SJCRH30 (cell line): ENCODE measurements at places on chromosomes 16 and 17.

GRCh38 chr16:29820730-29821642, 724 bp downstream of the MVP start:
- no peak for DNase-seq

GRCh38 chr17:77440560-77440981, 299.8 kb downstream of the SEC14L1 start:
- peak; percentile 92 for DNase-seq

- no peak for DNase-seq
These were observed 58.2 kb upstream of the ENPP7 start for GRCh38 chr17:79672496-79672895.

GRCh38 chr17:50640686-50641351, 6.1 kb downstream of the ABCC3 start:
- DNase-seq: peak; percentile 68

DNA sequence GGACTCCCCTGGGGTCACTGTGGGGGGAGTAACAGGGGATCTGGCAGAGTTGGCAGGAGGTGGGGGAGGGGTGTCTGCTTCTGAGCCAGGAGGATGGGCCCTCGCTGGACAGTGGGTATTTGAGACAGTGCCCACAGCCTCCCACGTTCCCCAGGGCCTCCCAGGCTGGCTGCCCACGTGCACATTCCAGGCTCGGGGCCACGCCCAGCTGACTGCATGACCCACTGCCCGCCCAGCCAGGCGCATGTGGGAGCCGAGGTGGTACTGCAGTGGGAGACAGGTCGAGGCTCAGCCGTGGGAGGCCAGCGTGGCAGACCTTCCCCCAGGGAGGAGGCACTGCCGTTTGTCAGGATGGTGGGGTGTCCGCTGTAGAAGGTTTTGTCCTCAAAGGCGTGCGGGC, 38.8 kb downstream of the BAHCC1 start:
- DNase-seq: no peak

DNA sequence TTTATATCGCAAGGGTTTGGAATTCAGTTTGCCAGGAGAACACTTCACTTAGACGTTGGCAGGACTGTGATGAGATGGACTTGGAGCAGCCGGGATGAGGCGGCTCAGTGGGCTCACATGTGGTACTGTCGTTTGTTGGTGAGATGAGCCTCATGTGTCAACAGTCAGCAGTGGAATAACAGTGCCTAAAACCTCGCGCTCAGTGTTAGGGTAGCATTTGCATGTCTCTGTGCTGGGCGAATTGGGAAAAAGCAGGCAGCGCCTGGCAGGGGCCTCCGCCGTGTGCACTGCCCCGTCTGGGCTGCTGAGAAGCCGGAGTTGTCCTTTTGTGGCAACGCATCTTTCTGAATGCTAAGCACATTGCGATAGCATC, 49.7 kb downstream of the CRISPLD2 start:
- no peak for DNase-seq

DNA sequence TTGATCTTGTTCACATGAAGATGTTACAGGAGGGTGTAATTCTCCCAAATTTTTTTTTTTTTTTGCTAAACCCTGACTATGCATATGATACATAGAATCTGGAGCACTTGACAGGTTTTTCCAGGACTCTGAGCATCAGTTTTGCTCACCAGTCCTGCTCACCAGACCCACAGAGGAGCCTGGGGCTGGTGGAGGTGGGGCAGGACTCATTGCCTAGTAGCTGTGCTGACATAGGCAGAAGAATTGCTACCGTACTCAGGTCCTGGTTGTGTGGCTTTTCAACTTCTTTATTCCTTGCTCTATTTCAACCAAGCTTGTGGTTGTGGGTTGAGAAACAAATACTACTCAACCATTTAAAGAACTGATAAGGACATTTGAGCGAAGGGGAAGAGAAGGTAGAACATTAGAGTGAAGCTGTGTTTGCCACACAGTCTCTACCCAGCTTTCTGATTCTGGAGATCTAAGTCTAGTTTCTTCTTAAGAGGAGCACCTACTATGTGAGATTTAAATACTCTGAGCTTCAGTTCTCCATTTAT, 212.4 kb downstream of the UTP18 start:
- DNase-seq: no peak

DNA sequence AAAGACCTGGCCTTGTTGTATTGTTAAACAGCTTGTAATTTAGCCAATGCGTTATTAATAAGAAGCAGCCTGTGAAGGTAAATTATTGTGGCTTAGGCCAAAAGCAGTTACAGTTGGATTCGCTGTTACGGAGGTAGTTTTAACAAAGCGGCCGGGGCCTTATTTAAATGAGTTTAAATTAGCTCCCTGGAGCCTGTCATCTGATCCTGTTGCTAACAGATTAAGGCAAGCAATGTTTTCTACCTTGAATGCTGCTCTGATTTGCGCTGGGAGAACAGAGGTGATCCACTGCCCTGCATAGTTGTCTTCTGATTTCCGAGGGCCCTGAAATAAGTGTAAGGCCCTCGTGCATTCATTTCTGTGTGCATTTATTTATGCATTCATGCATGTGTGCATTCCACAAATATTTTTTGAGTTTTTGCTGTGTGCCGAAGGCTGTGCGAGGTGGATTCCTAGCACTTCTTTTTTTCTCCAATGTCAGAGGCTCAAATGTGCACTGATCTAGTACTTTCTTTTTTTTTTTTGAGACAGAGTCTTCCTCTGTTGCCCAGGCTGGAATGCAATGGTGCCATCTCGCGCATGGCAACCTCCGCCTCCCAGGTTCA, 10.9 kb downstream of the SEC14L5 start:
- no peak for DNase-seq

GRCh38 chr17:5677620-5678019, 93.3 kb upstream of the NLRP1 start:
- DNase-seq: no peak

DNA sequence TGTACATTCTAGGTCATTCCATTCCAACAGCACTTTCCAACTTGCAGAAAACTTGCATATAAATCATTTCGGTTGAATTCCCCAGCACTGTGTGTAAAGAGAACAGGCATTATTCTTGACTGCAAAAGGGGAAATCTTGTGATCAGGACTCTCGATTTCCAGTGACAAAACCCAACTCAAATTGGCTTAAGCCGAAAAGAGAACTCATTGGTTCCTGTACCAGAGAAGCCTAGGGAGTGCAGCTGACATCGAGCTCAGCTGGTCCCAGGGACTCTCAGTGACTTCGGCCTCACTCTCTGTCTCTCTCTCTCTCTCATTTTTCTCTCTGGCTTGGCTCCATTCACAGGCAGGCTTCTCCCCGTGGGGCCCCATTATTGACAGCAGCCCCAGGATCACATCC, 30.7 kb downstream of the CD300LF start:
- no peak for DNase-seq

DNA sequence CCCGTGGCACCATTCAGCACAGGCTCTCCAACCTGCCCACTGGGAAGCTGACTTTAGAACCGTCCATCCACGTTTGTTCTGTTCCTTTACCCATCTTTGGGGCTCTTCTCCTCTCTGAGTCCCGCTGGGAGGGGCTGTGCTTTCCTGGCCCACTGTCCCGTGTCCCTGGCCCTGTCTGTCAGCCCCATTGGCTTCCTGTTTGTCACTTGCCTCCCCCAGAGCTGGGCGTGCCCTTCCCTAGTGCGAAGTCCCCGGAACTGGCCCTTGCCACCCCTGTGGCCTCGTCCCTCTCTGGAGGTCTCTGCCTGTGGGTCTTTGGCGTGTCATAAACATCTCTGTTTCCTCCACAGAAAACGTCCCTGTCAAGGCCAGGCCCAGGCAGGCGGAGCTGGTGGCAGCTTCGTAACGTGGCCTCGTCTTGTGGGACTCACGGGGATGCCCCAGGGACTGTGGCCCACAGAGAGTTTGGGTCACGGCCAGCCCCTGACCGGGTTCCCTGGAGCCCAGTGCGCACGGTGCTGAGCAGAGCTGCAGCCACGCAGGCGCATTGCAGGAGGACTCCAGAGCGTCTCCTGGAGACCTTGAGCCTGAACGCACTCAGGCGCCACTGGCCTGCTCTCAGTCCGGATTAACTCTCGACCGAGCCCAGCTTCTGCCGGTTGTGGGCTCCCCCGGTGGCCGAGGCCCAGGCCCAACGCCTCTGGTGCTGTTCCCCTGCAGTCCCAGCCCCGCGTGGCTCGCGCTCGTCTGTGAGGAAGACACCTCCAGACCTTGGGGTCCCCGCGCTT, 7.3 kb downstream of the CHMP6 start:
- no peak for DNase-seq

- DNase-seq: no peak
These were observed 131.8 kb downstream of the IRX5 start for GRCh38 chr16:55062442-55062841.

GRCh38 chr16:84079664-84080063, 37.1 kb upstream of the SLC38A8 start:
- no peak for DNase-seq

DNA sequence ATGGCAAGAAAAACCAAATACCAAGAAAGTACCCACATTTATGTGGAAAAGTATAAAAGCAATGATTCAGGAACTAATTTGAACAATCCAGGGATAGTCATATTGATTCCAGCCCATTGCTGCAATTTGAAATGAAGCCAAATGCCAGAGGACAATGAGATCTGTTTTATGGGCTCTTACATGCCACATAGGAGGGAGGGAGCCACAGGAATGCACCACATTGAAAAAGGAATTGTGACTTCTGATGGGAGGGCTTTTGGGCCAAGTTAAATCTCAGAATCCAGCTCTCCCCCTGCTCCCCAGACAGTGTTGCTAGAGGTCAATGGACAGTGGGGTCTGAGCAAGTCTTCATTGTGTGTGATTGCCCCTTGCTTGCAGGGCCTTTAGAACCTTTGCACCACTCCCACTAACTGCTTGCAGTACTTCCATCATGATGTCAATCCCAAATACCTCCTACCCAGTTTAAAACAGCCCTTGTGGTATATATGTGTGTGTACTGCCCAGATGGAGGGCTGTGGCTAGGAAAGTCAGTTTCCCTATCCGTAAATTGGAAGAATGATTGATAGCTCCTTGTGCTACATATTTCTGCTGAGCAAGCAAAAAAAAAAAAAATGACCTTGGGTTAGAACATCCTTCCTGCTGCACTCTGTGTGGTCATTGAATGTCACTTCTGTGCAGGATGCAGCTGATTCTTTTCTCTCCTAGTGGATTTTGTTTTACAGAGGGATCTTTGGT, 406.8 kb downstream of the UTP18 start:
- DNase-seq: no peak

DNA sequence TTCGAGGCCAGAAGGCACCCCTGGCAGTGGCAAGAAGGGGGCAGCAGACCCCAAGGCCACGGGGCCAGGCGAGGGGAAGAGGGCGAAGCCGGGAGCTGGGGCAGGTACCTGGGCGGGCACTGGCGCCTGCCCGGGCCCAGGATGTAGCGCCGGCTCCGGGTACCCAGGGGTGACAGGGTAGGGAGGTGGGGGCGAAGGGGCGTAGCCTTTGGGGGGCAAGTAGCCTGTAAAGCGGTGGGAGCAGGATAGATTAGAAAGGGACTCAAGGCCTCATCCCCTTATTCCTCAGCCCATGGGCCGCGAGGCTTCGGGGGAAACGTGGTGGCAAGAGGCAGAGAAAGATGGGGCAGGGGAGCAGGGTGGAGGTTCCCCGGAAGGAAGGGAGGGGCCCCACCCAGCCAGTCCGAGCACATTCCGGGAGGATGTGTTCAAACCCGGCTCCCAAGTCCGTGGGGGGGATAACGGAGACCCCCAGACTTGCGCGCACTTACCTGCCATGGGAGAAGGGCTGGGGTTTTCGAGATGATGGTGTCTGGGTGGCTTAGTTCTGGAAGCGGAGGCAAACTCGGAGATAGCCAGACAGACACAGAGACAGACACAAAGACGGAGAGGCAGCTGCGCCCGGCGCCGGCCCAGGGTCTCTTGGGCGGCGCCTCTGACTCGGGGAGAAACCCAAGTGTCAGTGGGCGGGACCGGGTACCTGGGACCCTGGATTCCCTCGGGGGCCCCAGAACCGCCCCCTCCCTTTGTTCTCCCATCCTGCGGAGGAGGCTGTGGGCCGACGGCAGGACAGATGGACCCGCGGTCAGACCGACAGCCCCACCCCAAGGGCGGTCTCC, 493 bp downstream of the PLSCR3 start:
- peak; percentile 47 for DNase-seq

- peak; percentile 46 for DNase-seq
These were observed 14.4 kb upstream of the GPRC5B start for GRCh38 chr16:19898924-19899604.

GRCh38 chr17:59840329-59841090, 52.2 kb downstream of the TUBD1 start:
- DNase-seq: no peak

GRCh38 chr17:50134206-50135110, 4.5 kb upstream of the SAMD14 start:
- no peak for DNase-seq

DNA sequence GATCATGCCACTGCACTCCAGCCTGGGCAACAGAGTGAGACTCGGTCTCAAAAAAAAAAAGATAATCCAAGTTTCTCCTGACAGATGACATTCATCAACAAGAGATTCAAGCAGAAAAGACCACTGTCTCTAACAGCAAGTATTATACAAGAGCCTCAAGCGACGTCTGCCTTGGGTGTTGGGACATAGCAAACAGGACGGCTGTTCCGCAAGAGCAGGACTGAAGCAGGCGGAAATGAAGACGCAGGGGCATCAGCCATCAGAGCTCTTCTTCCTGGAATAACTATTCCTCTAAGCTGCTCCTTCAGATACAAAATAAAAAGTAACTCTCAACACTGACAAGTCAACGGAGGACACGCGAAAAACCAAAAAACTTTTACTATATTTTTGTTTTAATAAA, 54.0 kb downstream of the ANKRD11 start:
- no peak for DNase-seq
